ENCODE measurements at places on chromosomes 5 and 9.
A peak's percentile ranks its signal among the peaks of the same experiment; 100 is the strongest.

GRCh38 chr5:35685161-35685560, 67.5 kb downstream of the SPEF2 start:
- no peak for DNase-seq

GRCh38 chr9:124776954-124777648, at the start of gene OLFML2A:
Gene OLFML2A (plus strand): TSS chr9:124777133. CDS start chr9:124777271, 138 bp downstream.
- no peak for DNase-seq

GRCh38 chr5:69492391-69492922, at the start of gene OCLN:
Gene OCLN (plus strand): TSS chr5:69492790. CDS start chr5:69504245, 11,455 bp downstream.
- no peak for DNase-seq

GRCh38 chr5:93385655-93386054, 195.4 kb downstream of the NR2F1-AS1 start:
- no peak for DNase-seq

DNA sequence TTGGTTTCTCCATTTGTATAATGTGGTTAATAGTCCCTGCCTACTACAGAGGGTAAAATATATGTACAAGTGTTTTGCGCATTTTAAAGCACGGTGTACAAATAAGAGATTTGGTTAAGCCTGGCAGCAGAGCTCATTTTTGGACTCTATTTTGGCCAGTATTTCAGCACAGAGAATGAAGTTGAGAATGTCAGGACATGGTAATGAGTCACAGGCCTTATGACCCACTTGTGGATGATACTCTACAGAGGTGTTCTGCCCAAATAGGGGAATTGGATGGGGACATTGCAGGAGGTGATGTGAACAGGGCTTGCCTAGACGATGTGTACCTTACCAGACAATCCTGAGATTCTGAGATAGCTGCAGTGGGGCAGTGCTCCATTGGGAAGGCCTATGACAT, 50.6 kb downstream of the MELK start:
- no peak for DNase-seq

DNA sequence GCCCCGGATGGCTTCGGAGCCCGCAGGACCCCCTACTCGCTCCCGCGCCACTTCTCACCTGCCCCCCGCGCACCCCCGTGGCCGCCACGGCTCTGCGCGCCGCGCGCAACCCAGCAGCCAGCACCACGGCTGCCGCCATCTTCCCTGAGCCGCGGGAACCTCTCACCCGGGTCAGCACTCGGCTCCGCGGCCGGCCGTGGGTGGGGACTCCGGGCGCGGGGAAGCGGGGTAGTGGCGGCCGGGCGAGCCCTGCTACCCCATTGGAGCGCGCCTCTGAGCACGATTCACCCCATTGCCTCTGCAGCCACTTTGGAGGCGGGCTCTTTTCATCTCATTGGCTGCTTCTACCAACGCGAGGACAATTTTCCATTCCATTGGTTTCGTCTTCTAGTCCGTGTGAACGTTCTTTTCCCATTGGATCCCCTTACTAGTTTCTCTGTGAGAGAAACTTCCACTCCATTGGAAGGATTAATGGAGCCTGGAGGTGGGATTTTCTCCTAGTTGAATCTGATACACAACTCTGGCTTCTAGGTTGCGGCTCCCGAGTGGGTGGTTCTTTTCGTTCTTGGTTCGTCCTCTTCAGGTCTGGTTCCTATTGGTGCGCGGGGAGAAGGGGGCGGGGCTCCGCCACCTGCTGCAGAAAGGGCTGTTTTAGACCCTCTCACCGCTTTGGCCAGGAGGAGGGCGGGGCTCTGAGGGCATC, at the start of gene HINT2:
TSS of gene HINT2 (minus strand) at position 202 of the 703 bp plus-strand sequence. CDS start at position 139, 63 bp downstream.
- peak; percentile 99 for DNase-seq

GRCh38 chr5:141869514-141869913, 8.7 kb downstream of the PCDH1 start:
- no peak for DNase-seq

- no peak for DNase-seq
Measured at GRCh38 chr5:150618163-150618562, 22.3 kb upstream of the SYNPO start.

- DNase-seq: no peak
Measured at GRCh38 chr5:26031481-26031880, 1006.9 kb downstream of the CDH9 start.

DNA sequence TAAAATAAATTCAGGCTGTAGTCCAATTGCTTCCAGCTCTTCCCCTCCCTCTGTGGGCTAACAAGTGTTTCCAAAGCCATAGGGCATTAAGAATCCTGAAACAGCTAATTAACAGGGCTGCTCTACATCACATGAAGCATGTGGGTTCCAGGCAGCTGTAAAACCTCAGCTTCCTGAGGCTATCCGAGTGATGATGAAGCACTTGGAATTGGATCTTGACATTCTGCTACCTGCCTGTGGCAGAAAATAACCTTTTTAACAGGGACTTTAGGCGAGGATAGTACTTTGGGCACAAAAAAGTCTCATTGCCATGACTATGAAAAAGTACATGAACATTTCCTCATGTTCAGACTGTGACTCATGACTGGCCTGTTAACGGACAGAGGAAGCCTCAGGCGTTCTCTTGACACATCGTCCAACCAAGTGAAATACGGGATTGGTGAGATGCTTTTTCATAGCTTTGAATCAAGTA, 107.2 kb downstream of the PDE4D start:
- no peak for DNase-seq

- no peak for DNase-seq
Measured at GRCh38 chr9:98187926-98188325, 4.5 kb downstream of the CORO2A start.

DNA sequence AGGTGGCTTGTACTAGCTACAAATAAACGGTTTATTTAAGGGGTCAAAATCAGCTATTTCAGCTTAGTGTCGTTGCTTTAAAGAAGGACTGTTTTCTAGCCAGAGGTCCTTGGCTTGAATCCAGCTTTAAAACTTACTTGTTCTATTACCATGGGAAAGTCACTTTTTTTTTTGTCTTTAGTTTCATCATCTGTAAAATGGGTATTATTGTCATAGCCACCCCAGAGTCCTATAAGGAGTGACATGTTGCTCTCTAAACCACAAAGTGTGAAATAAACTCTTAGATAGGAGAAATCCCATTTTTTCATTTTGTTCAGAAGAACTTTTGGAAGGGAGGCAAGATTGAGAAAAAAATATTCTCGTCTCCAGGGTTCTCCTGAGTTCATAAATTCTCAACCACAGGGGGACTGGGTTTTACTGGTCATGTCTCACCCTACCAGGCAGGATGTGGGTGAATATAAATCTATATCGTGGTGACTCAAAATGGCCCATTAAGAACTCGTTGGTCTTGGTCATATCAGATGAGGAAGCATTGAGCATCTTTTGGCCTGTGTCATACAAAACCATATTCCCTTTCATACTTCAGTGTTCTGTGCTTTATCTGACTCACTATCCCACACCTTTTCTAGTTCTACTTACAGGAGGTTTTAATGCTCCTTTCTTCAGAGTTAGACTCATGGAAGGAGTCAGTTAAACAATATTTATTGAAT, 202.7 kb upstream of the NR3C1 start:
- no peak for DNase-seq

DNA sequence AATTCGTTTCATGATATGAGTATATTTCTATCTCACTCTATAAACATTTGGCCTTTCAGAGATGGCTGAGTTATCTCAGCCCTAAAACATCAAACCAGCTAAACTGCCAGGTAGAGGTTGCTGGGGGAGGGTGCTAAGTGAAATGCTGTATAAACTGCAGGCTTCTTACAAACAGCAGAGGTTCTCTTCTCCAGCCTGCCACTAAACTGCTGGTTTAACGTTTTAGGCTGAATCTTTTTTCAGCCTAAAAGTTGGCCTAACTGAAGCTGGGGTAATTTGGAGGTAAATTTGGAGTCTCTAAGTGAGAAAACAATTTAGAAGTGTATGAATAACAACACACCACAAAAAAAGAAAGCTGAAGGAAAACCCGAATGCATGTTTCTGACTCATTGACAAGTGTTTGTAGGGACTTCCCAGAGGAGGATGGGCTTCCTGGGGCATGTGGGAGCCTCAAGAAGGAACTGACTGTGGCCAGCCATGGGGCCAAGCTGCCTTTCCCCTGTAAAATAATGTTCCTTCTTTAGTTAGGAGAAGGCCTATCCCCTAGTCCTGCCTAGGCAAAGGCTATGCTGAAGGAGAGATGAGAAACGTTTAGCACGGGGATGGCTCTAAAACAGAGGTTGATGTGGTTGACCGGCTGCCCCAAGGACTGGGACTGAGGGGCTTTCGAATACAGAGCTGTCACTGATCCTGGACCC, 44.3 kb downstream of the SLC28A3 start:
- DNase-seq: peak; percentile 57

- no peak for DNase-seq
Measured at GRCh38 chr5:154359221-154359573, 86.6 kb upstream of the SAP30L start.

GRCh38 chr5:58545912-58546311, 37.0 kb upstream of the RAB3C start:
- no peak for DNase-seq

GRCh38 chr9:109934136-109934856, 154.3 kb downstream of the PALM2AKAP2 start:
- DNase-seq: peak; percentile 38

GRCh38 chr9:34203275-34203991, 24.6 kb downstream of the UBAP1 start:
- DNase-seq: no peak

GRCh38 chr9:95025213-95026147, 292.0 kb downstream of the FANCC start:
- no peak for DNase-seq

DNA sequence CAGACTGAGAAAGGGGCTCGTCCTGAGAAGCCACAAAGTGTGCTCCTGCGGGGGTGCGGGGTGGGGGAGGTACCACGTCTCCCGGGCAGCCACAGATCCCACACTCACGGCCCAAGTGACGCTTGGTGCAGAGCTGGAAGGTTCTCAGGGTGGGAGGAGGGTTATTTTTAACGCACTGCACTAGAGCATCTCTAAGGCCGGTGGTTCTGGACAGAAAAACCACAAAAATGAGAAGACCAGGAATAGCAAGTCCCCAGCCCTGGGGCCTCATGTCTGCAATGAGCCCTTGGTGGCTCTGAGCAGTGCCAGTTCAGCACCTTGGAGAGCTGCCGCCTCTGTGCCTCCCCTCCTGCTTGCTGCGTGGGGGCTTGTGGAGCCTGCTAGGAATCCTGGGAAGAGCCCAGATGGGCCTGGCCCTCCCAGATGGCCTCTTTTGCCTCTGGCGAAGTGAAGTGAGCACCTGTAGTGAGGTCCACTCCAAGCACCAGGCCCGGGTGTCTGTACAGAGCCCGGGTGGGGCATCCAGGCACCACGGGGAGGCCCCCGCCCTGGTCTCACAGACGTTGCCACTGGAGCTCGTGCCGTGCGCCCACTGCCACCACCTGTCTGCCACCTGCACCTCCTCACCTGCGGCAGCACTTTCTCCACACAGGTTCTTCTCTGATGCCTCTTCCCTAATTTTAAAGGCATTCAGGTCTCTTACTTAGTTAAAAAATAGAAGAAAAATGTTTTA, 48.9 kb upstream of the CACNA1B start:
- DNase-seq: no peak

GRCh38 chr5:125115195-125115525, 368.7 kb upstream of the ZNF608 start:
- no peak for DNase-seq

- no peak for DNase-seq
Measured at GRCh38 chr5:86971034-86971571, 296.6 kb upstream of the RASA1 start.

DNA sequence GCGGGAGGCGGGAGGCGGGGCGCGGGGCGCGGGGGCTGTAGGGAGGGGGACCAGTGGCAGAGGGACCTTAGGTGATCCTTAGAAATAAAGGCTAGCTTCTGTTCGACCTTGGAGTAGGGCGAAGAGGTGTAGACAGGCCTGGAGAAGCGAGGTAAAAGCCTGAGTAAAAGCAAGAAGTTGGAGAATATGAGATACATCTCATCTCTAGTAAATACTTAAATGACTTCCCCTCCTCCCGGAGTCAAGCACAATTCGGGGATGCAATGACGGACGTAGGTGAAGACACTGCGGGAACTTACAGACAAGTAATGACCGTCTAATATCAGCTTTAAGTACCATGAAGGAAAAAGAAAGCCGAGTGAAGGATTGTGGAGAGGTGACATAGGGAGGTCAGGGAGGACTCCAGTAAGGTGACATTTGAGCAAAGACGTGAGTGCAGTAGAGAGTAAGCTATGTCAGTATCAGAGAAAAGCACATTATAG, 466 bp downstream of the SMC2 start:
- DNase-seq: no peak

DNA sequence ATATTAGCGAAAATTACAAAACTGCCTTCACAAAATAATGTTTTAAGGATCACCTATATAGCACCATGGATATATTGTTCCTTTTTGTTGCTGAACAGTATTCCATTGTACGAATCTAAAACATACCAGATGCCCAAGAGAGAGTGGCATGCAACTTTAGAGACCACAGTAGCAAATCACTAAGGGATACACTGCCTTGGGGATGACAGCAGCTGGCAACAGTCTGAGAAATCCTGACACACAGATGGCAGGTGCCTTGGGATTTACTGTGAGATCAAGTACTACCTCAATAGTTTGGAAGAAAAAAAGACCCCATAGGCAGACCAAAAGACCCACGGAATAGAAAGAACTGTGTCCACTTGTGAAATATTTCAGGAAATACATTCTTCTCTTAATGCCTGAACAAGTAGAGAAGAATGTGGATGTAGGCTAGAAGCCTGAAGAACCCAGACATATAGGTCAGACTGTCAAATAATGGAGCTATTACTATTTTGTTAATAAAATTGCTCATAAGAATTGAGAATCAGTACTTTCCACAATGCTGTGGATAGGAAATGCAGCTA, 53.4 kb downstream of the PLPP1 start:
- DNase-seq: no peak

DNA sequence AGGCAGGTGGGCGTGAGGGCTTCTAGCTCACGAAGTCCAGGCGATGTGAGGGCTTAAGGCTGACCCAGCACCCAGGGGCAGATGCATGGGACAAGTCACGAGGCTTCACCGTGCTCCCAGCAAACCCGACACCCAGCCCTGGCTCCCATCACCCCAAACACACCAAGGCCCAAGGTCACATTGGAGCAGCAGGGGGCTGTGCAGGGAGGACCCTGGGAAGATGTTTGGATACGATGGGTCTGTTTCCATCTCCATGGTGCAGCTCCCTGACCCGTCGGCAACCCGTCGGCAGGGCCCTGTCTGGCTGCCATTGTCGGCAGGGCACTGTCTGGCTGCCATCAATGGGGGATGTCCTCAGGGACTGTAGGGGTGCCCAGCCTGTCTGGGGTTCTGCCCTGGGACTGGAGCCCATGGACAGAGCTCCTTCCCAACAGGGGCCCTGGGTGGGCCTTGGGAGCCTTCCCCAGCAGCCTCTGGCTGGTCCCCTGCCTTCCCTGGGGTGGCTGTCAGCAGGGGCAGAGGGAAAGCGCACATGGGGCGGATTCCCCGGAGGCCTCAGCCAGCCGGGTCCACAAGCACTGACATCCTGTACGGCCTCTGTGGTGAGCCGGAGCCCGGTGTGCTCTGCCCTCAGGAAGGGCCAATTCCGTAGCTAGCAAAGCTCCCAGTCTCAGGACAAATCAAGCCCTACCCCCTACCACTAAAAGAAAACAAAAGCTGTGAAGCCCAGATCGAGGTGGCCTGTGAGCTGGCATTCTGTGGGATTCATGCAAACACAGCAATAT, 47.1 kb downstream of the NACC2 start:
- DNase-seq: no peak

- DNase-seq: no peak
Measured at GRCh38 chr9:98607152-98607551, 101.6 kb downstream of the GABBR2 start.

Measured in stimulated activated CD8-positive, alpha-beta memory T cell treated with anti-CD3 and anti-CD28 coated beads, Interleukin-7, amount 100 ng/mL, for 48 hours (primary cell).